ENCODE measurements at places on chromosomes 6 and 20. TPM values are rescaled to one million over a fixed set of nuclear protein-coding genes. Genes with fewer than 3 reads are reported as not detected.

Gene MATN4
- total RNA-seq, result not detected

Gene DPPA5
- total RNA-seq, result not detected

Gene TTK
- 2.8 TPM for total RNA-seq

Gene FKBP1C
- total RNA-seq, result 0.57 TPM

Gene UNC93A
- not detected for total RNA-seq

Gene SLC12A5
- 0.28 TPM for total RNA-seq

Gene CRISP3
- not detected for total RNA-seq

Gene HLA-F
- 2.6 TPM for total RNA-seq

Gene ACTL10
- 1.9 TPM for total RNA-seq

Gene EYA4
- total RNA-seq, result 16.6 TPM

Gene TRIM31
- not detected for total RNA-seq

Gene CSNK2A1
- 98.6 TPM for total RNA-seq

Gene GNAS-AS1
- 1.2 TPM for total RNA-seq

Gene TSBP1
- not detected for total RNA-seq
